ENCODE measurements at places on chromosomes 3 and 15.

DNA sequence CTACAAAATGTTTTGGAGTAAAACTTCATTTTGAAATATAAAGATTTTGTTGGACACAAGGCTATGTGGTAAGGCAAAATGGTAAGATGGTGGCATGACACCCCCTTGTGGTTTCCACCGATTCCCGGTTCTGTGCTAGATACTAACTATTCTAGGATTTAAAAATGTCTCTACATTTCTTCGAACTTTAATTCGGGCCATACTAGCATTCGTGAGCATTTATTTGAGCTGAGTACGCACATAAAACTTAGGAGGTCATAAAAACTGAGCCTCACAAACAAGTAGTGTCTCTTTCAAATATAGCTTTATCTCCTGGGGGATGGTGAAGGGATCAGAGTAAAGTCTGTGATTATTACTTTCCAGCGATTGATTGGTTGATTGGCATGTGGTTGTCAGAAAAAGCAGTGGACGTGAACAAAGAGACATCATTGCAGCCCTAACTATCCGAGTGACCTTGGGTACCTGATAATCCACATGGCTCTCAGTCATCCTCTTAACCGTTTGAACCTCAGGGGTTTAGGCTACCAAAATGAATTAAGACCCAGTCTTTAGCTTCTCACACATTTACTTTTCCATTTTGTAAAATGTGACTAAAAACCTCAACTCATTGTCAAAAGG lies 1.1 kb upstream of the ZNF639 start:
- DNase-seq, result no peak

- DNase-seq, result no peak
These were observed 31.9 kb upstream of the EIF4A2 start for GRCh38 chr3:186751480-186751879.

DNA sequence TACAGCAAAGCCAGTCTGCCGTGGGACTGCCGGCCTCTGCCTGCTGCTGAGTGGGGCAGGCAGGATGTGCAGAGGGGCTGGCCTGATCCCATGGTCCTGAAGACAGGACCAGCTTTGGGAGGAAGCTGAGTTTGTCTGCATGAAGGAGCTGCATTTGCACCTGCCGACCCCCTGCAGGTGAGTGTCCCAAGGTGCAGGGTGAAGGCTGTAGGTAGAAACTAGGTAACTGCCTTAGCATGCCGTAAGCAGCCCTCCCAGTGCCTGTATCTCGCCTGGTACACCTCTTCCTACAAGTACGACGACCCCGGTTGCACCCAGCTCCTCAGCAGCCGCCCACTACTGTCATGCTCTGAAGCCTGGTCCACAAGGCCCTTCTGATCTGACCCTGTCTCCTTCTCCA lies 34.9 kb downstream of the AMOTL2 start:
- no peak for DNase-seq

GRCh38 chr15:71532994-71533393 lies 277.4 kb upstream of the NR2E3 start:
- DNase-seq, result no peak

- DNase-seq, result no peak
These were observed 115.8 kb upstream of the CTDSPL start for GRCh38 chr3:37745921-37746320.

DNA sequence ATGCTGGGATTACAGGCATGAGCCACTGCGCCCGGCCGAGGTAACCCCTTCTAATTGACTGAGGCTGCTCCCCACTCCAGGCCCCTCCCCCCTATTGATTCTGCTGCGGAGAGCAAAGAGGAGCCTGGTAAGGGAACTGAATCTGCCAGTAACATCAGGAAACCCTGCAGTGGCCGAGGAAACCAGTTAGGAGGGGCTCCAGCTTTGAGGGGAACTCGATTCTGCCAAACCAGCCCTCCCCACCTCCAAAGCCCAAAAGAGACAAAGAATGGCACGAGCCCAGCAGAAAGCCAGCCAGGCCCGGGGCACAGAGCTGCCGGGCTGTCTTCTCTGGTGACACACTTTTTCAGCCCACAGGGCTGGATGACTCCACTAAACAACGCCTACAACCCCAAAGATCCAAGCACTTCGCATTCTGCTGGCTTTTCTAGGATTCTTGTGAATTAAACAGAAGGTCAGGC lies 15.0 kb upstream of the ACAD9 start:
- no peak for DNase-seq
